GM10248 (cell line): ENCODE measurements at places on chromosomes 3 and 15.
A peak's percentile ranks its signal among the peaks of the same experiment; 100 is the strongest.

DNA sequence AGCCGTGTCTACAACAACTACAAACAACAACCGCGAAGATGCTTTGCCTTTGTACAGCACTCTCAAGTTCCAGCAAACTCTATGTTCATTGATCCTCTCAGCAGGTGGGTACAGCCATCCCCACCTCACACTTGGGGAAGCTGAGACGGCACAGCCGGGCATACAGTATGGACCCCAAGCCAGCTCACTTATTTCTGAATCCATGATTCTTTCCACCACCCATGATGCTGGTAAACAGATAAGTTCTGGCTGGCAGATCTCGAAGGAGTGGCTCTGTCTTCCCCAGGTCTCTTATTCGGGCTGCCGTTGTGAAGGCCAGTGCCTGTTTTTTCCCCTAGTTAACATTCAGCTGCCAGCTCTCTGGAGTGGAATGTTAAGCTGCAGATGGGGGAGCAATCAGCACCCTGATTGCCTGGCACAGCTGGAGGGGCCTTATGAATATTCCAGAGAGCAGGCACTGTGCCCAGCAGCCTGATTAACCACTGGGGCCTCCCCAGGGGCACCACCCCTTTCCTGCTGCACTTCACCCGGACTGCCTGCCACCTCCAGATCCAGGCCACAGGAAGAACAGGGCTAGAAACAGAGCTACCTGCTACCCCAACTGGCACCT is 73.2 kb downstream of the CORO2B start:
- DNase-seq = no peak

DNA sequence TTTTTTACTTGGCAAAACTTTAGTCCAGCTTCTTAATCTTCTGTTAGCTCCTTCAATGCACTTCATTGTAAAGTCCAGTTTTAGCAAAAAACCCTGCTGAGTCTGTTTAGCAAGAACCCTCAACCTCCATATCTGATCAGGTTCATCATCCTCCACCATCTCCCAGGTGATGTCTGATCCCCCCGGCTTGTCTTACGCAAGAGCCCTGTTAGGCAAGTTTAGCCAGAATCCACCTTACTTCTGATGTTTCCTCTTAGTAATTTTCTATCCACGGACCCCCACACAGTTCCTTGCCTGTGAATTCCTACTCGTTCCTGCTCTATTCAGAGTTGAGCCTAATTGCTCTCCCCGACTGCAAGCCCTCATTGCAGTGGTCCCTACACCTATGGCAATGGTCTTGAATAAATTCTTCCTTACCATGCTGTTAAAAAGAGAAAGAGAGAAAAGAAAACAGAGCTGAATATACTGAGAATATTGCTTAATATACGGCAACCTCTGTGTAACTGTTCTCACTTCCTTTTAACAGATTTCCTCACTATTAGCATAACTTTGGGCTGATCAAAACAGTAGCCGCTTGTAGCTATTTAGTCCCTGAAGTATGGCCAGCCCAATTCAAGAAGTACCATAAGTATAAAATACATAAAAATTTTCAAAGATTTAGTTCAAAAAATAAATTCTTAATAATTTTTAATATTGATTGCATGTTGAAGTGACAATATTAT is 78.7 kb upstream of the MME start:
- no peak for DNase-seq

GRCh38 chr3:120433662-120434331 is 17.0 kb downstream of the FSTL1 start:
- no peak for DNase-seq

DNA sequence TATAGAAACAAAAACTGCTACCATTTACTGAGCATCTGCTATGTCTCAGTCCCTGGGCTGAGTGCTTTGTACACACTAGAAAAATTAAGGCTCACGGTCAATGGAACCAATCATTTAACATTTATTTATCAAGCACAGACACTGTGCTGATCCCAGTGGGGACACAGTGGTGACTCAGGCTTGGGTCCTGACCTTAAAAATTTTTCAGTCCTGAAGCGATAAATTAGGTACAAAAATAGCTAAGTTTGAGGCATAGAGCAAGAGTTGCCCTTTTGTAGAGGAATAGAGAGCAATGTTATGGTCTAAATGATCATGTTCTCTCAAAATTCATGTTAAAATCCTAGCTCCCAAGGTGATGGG is 85.1 kb downstream of the CRYGS start:
- DNase-seq = no peak

- DNase-seq = no peak
These were observed 366.5 kb downstream of the GAP43 start for GRCh38 chr3:115989684-115990421.

- no peak for DNase-seq
These were observed 34.4 kb downstream of the TNK2 start for GRCh38 chr3:195873971-195874370.

- no peak for DNase-seq
These were observed 27.6 kb downstream of the HDAC11 start for GRCh38 chr3:13507570-13508339.

- no peak for DNase-seq
These were observed 20.4 kb downstream of the HACD3 start for GRCh38 chr15:65550681-65551098.

DNA sequence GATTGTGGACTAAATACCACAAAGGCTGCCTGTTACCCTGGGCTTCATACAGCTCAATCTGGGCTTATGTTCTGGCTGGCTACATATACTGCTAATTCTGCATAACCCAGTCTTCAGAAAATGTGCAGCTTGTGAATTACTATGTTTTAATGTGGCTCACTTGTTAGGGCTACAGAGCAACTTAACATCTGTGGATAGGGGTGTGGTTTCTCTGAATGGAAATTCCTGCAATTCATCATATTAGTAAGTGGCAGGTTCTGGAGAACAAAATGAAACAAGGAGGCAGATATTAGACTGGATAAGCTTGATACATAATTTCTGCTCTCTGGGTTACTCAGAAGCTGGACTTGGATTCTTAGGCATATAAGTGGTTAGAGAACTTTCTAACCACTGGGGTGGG is 6.7 kb downstream of the TMEM202 start:
- no peak for DNase-seq

DNA sequence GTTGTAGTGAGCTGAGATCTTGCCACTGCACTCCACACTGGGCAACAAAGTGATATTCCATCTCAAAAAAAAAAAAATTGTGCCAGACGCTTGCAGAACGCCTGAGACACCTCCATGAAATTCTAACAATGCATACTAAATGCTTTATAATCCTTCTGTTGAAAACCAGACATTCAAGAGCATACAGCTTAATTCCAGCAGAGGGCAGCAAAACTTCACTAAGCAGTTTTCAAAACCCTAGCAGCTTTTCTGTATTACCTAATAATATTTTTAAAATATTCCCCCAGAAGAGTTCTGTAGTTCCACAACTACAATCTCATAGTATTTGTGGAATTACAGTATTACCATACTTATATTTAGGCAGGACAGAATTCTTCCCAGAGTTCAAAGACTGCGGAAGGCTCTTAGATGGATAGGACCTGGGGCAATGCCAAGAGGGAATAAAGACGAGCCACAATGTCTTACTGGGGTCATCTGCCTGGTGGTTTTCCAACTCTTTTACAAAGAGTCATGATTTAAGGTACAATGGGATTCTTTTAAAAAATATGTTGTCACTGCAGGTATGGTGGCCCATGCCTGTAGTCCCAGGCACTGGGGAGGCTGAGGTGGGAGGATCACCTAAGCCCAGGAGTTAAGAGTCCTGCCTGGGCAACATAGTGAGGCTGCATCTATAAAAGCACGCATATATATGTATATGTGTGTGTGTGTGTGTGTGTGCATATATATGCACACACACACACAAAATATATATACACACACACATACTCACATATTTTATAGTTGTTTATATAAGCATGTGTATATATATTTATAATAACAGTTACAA is 19.6 kb upstream of the TASOR start:
- peak; percentile 61 for DNase-seq

DNA sequence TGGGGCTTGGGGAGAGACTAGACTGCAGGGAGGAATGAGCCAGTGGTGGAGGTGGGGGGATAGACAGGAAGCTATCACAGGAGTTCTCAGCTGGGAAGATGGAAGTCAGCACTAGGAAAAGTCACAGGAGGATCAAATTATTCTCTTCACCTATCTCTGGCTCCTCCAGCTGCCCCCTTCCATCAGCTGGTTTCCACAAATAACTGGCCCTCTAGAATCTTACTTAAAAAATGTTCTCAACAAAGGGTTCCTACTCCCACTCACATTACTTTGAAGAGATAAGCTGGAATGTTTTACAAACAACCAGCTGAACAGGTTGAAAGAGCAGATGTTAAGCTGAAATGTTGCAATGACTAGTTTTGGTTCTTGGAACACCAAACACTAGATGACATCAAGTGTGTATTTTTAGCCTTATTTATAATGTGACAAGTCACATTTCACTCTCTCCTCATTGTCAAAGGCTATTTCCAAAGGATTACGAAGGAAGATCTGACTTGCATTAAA is 102.7 kb upstream of the AADACL2 start:
- no peak for DNase-seq

- no peak for DNase-seq
These were observed 361.2 kb downstream of the MAGI1 start for GRCh38 chr3:65677486-65678010.

DNA sequence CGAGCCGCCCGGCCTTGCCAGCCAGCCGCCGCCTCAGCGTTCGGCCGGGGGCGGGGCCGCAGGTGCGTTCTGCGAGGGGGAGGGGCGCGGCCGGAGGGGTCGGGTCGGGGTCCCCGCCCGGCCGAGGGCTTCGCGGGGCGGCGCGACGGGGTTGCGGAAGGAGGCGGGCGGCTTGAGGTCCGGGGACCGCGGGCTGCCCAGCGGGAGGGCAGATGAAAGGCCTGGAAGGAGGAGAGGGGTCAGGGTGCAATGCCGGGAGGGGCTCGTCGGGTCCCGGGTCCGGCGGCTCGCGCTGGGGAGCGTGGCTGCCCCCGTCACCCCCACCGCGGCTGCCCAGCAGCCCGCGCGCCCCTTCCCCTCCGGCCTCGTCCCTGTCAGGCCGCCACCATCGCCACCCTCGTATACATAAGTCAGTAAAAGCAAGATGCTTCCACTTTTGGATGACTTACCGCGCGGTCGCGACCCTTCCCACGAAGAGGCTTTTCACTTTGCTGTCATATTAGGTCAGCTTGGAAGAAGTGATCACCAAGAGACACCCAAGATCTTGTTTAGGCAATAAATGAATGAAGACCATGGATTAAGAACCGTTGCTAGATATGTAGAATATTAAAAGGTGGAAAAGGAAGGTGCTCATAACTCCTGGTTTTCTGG is 620 bp upstream of the ANP32A start:
- DNase-seq = no peak

DNA sequence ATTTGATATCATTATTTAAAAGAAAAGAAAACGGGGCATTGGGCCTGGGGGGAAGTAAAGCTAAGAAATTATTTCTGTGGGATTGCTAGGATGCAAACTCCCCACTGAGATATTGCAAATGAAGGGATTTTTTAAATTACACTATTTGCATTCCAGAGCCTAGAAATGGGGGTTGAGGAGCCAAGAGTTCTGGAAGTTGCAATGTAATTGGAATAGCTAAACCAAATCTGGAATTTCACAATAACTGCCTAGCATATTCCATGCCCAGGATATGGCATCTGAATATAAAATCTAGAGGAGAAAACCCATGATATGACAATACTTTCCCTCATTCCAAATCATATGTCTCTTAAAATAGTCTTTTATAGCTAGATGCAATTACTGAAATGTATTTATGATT is 93.0 kb downstream of the CADM2 start:
- no peak for DNase-seq

- no peak for DNase-seq
These were observed 183.2 kb downstream of the CACNA2D3 start for GRCh38 chr3:54305409-54306099.

DNA sequence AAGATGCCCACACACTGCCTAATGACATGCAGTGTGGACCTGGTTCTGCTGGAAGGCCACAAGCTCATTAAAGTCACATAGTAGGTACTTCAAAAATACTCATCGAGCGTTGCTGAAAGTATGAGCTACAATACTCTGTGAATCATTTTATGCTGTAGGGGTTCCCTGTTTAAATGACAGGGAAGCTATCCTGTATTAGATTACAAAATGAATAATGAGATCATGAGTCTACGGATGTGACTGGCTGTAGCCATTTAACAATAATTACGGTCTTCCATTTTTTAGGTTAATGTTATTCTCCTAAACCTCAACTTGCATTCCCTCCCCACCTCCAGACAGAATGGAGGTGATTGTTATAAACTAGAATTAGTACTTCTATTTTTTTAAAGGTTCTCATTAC is 128.2 kb upstream of the FAM3D start:
- DNase-seq = no peak

- no peak for DNase-seq
These were observed 522.6 kb downstream of the NAALADL2 start for GRCh38 chr3:175381685-175382084.

DNA sequence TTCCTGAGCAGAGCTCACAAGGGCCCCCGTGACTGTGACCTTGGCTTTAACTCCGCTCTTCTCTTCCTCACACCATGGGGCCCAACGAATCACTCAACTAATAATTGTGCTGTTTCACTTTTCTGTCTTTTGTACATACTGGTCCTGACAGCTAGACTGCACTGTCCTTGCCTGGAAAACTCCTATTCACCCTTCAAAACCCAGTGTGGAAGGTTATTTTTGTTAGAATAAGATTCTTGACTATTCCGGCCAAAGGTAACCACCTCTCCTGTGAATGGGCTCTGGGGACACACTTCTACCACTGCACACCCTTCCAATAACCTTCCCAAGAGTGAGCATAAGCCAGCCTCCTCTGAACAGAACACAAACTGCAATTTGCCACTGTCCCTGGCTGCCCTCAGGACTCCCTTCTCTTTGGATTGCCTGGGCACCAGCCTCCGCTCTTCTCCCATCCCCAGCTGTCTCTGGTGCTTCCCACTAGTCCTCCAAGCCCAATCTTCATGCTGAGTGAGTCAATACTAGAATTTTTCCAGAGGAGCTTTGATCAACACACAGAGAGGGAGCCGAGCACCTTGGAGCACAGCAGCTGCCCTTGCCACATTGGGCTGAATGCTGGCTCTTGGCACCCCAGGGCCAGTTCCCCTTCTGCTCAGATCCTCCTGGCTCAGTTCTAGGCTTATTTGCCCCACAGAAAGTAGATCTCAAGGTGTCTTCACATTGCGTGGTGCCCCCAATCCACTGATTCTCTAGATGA is 2.1 kb downstream of the SCN5A start:
- DNase-seq = no peak

DNA sequence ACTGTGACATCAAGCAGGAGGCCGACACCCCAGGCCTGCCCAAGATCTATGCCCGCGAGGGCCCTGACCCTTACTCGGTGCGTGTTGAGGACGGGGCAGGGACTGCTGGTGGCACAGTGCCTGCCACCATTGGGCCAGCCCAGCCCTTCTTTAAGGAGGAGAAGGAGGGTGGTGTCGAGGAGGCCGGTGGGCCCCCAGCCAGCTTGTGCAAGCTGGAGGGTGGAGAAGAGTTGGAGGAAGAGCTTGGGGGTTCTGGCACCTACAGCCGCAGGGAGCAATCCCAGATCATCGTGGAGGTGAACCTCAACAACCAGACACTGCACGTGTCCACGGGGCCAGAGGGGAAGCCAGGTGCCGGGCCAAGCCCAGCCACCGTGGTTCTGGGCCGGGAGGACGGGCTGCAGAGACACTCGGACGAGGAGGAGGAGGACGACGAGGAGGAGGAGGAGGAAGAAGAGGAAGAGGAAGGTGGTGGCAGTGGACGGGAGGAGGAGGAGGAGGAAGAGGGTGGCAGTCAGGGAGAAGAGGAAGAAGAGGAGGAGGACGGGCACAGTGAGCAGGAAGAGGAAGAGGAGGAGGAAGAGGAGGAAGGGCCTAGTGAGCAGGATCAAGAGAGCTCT is 5.4 kb downstream of the ZBTB47 start:
- no peak for DNase-seq
